ENCODE measurements at places on chromosomes 3 and 15.
A peak's percentile ranks its signal among the peaks of the same experiment; 100 is the strongest.

GRCh38 chr15:35349916-35350315 is 196.0 kb downstream of the DPH6 start:
- DNase-seq = no peak

GRCh38 chr3:172626021-172626640 is 84.7 kb downstream of the NCEH1 start:
- DNase-seq = no peak

GRCh38 chr3:13010780-13011572 is 62.3 kb downstream of the IQSEC1 start:
- DNase-seq = no peak

DNA sequence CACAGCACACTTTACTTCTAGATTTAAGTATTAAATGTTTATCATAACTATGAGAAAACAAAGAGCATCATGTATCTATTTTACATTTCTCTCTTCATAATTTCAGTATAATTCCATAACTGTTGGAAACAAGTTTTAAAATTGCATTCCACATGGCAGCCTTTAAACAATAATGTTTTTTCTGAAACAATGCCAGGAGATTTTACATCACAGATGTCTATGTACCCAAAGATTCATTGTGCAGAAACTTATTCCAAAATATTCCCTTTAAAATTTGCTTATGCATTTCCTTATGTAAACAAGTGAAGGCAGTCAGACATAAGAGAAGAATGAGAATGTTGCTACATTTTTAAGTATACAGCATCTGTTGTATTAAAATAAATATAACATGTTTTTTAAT is 324.9 kb upstream of the COL8A1 start:
- DNase-seq = no peak

- DNase-seq = no peak
Measured at GRCh38 chr15:64493641-64494040, 33.3 kb downstream of the ZNF609 start.

GRCh38 chr3:68972358-68972979 is 40.1 kb upstream of the TAFA4 start:
- no peak for DNase-seq

DNA sequence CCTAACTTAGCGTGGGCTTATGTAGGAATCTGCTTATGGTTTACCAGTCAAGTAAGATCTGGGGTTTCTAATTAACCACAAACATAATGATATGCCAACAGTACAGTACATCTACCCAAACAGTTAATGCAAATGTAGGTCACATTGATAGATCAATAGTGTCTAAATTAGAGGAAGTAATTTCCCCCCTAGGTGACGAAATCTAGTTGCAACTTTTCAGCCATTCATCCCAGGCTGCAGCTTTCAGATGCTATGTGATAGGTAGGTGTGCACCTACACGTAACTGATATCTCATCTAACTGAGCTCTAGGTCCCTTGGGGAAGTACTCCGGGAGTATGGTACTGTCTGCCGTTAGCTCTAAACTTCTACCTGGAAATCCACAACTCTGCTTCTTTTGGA is 57.2 kb downstream of the CRTC3 start:
- no peak for DNase-seq

DNA sequence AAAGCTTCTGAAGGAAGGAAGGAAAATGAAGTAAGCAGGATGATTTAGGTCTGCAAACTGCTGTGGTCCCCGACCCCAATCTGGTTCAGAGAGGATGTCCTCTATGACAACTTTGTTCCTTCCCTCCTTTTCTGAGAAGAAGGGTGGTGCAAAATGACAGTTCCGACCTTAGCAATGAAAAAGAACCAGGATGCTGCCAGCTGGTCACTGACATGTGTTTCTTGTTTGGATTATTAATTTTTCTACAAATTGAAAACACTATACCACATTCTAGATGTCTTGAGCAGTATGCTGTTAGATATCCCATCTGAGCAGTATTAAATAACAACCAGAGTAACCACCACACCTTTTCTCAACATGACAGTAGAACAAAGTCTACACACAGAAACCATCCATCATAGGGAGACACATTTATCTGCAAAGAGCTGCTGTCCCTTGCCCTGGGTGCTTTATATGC is 27.5 kb downstream of the CDCP1 start:
- no peak for DNase-seq

GRCh38 chr3:186679151-186679550 is 13.3 kb downstream of the HRG start:
- DNase-seq = no peak

GRCh38 chr3:128800241-128801187 is 74.5 kb downstream of the RAB7A start:
- peak; percentile 56 for DNase-seq

- DNase-seq = no peak
Measured at GRCh38 chr15:52246686-52247431, 48.7 kb downstream of the MYO5C start.

- DNase-seq = no peak
Measured at GRCh38 chr3:100437721-100438622, 36.6 kb downstream of the LNP1 start.
